Activated T-helper 2 cell treated with anti-CD3 and anti-CD28 coated beads, Interferon-gamma antibody, Interleukin-2, Interleukin-4, amounts not matched to agents 10 μg/mL and 5 μg/mL and 100 μg/mL, durations not matched to agents 14 hours and 24 hours and 36 hours (primary cell): ENCODE measurements at places on chromosomes 16 and 17. TPM values are rescaled to one million over a fixed set of nuclear protein-coding genes. Genes with fewer than 3 reads are reported as not detected.

- no peak overlapping the region for H3K27ac ChIP-seq
- no peak overlapping the region for H3K4me3 ChIP-seq
- no peaks in the 10 kb centered on the region for H3K4me1 ChIP-seq
- H3K27me3 ChIP-seq: no peaks in the 10 kb centered on the region
Measured at GRCh38 chr16:49150341-49150740, 131.3 kb downstream of the CBLN1 start.

GRCh38 chr17:79825580-79825921 lies 13.7 kb downstream of the CBX4 start:
- no peaks in the 10 kb centered on the region for H3K36me3 ChIP-seq
- H3K27ac ChIP-seq: no peak overlapping the region

DNA sequence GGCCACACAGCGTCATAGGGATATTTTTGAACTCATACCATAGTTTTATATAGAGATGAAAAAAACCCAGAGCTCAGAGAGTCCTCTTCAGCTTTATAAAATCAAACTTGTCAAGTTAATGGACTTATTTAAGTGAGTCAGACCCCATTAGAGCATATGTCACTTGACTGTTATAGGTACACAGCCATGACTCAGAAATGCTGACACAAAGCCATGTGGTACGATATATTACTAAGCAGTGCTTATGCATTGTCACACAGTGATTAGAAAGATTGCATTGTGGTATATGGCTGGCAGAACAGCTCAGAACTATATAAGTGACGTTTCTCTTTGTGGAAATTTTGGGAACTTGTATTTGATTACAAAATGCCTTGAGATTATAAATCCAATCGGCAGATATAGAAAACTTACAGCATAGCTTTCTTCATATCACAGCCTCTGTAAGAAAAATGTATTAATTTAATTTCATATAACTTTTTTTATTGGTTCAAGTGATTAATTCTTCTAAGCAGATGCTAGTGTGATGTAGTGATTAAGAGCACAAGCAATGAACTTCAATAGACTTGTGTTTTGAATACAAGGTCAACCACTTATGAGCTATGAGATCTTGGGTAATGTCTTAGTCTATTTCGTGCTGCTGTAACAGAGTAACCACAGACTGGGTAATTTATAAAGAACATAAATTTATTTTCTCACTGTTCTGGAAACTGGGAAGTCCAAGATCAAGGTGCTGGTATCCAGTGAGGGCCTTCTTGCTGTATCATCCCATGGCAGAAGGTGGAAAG lies 25.8 kb upstream of the GINS3 start:
- H3K27me3 ChIP-seq: peaks cover 7% of the 10 kb centered on the region
- H3K36me3 ChIP-seq: no peaks in the 10 kb centered on the region
- H3K4me3 ChIP-seq: no peak overlapping the region

DNA sequence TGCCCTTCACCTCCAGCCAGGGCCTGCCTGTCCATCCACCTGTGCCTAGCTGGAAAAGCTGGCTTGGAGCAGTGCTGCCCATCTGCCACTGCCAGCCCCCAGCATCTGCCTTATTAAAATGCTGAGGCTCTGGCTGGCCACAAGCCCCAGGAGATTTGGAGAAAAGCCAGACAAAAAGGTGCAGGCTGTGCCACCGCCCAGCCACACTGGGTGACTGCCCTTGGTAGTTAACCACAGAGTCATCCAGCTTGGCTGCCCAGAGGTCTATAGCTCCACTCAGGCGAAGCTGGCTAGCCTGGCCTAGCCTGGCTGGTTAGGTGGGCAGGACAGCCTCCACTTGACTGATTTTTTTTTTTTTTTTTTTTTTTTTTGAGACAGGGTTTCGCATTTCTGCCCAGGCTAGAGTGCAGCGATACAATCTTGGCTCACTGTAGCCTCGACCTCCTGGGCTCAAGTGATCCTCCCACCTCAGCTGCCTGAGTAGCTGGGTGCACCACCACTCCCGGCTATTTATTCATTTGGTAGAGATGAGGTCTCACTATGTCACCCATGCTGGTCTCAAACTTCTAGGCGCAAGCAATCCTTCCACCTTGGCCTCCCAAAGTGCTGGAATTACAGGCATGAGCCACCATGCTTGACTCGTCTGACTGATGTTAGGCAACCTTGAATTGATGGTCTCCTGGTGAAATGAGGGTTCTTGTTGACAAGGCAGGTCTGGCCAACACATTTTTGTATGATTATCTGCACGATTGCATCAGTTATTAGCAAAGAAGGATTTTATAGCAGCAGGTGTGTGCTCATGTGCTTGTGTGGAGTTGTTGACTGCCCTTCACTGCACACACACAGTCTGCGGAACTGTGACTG lies 103.8 kb downstream of the RAB11FIP4 start:
- H3K27ac ChIP-seq: peak overlapping the region; percentile 89
- H3K4me1 ChIP-seq: peaks cover 79% of the 10 kb centered on the region
- H3K36me3 ChIP-seq: peaks cover 9% of the 10 kb centered on the region
- no peak for DNase-seq
- H3K4me3 ChIP-seq: no peak overlapping the region
- no peaks in the 10 kb centered on the region for H3K27me3 ChIP-seq

- peaks cover 7% of the 10 kb centered on the region for H3K36me3 ChIP-seq
- no peaks in the 10 kb centered on the region for H3K27me3 ChIP-seq
- DNase-seq: no peak
- peaks cover 22% of the 10 kb centered on the region for H3K4me1 ChIP-seq
- no peak overlapping the region for H3K4me3 ChIP-seq
- no peak overlapping the region for H3K27ac ChIP-seq
Measured at GRCh38 chr16:67782567-67783352, 23.6 kb downstream of the RANBP10 start.

GRCh38 chr17:80855948-80856862 lies 135.4 kb upstream of the CHMP6 start:
- peaks cover 78% of the 10 kb centered on the region for H3K36me3 ChIP-seq
- H3K27me3 ChIP-seq: no peaks in the 10 kb centered on the region
- H3K27ac ChIP-seq: peak overlapping the region; percentile 97
- peaks cover 69% of the 10 kb centered on the region for H3K4me1 ChIP-seq

- no peak for DNase-seq
- no peaks in the 10 kb centered on the region for H3K36me3 ChIP-seq
- no peak overlapping the region for H3K4me3 ChIP-seq
Measured at GRCh38 chr17:48623583-48623982, 2.6 kb downstream of the HOXB9 start.

DNA sequence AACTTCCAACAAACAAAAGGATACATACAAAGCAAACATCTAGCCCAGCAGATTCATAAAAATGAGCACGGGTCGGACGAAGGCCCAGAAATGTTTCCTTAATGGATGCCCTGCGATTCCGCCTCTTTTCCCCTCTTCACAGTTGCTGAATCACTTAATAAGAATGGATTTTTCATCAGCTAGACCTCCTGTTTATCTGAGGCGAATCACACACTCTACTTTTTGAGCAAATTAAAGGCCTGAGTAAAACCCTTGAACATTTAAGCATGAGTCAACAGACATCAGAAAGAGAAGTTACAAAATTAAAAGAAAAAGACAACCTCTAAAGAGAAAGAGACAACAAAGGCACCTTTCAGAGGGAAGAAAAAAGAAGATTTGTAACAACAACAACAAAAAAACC lies 44.7 kb downstream of the HS3ST3A1 start:
- H3K27me3 ChIP-seq: no peaks in the 10 kb centered on the region
- H3K36me3 ChIP-seq: no peaks in the 10 kb centered on the region
- H3K27ac ChIP-seq: no peak overlapping the region
- no peak for DNase-seq
- H3K4me3 ChIP-seq: no peak overlapping the region

GRCh38 chr17:17204635-17205231 lies 1.4 kb downstream of the PLD6 start:
- no peak for DNase-seq
- H3K27me3 ChIP-seq: no peaks in the 10 kb centered on the region
- peaks cover 9% of the 10 kb centered on the region for H3K4me1 ChIP-seq

DNA sequence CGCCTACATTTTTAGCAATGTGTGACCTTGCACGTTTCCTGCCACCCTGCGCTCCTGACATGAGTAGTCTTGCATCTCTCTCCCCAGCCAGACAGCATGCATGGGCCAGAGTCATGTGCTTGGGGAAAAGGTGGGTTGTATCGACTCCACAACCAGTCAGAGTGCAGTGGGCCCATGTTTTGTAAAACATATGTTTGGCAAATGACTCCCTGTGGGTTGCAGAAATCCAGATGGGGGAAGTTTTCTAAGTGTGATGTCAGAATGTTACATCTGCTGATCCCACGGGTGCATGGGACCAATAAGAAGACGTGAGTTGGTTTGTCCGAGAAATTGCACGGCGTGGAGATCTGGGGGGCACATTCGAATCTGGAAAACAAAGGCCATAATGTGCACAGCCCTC lies 147.1 kb downstream of the FOXL1 start:
- H3K4me3 ChIP-seq: no peak overlapping the region
- no peak overlapping the region for H3K27ac ChIP-seq
- peaks cover 16% of the 10 kb centered on the region for H3K27me3 ChIP-seq
- no peaks in the 10 kb centered on the region for H3K36me3 ChIP-seq

DNA sequence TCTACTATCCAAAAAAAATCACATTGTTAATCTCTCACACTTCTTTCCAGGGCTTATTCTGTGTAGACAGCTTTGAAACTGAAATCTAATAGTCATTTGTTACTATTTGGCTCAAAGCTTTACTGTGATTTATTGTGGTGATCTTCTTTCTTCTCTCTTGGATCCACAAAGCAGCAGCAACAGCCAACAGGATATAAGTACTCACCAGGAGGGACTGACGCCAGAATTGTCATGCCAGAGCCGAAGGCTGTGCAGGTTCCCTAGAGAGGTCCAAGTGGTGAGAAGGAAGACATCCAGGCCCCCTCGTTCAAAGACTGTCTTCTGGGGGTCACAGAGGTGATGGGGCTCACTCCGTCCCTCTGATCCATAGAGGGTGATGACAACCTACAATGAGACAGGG lies 33.3 kb downstream of the PKD1L3 start:
- H3K27ac ChIP-seq: no peak overlapping the region
- H3K4me3 ChIP-seq: no peak overlapping the region
- no peak for DNase-seq
- no peaks in the 10 kb centered on the region for H3K36me3 ChIP-seq

DNA sequence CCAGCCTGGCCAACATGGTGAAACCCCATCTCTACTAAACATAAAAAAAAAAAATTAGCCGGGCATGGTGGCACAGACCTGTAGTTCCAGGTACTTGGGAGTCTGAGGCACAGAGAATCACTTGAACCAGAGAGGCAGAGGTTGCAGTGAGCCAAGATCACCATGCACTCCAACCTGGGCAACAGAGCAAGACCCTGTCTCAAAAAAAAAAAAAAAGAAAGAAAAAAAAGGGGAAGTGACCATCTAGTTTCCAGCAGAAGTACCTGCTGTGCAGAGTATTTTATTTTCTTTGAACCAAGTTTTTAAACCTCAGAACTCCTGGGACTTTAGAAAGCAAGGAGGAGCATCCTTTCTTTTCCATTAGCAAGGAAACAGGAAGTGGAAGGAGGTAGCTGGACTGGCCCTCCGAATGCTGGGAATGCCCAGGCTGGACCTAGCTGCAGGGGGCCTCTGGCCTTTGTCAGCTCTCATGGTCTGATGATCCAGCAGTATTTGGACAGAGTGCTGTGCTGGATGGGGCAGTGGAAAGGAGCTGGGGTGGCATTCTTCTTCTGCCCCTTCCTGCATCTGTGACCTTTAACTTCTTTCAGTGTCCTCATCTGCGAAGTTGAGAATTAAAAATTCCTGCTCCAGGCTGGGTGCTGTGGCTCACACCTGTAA lies 6.6 kb downstream of the GID4 start:
- H3K36me3 ChIP-seq: peaks cover 13% of the 10 kb centered on the region
- no peak for DNase-seq
- no peaks in the 10 kb centered on the region for H3K27me3 ChIP-seq
- no peak overlapping the region for H3K4me3 ChIP-seq

DNA sequence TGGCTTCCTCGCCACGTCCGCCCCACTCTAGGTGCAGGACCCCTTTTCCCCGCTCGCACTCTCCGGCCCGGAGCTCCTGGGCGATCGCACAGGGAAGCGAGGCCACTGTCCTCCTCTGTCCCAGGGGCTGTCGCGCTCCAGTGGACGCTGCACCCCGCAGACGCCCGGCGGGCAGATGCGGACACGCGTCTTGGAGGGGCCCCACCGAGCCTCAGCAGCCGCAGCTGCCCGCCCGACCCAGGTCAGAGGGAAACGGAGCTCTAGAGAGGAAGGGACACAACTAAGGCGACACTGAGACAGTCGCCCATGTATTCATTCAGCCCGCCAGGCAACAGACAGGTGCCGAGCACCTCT lies 726 bp upstream of the SLC13A5 start:
- H3K36me3 ChIP-seq: no peaks in the 10 kb centered on the region
- peaks cover 56% of the 10 kb centered on the region for H3K27me3 ChIP-seq
- H3K4me1 ChIP-seq: peaks cover 2% of the 10 kb centered on the region

DNA sequence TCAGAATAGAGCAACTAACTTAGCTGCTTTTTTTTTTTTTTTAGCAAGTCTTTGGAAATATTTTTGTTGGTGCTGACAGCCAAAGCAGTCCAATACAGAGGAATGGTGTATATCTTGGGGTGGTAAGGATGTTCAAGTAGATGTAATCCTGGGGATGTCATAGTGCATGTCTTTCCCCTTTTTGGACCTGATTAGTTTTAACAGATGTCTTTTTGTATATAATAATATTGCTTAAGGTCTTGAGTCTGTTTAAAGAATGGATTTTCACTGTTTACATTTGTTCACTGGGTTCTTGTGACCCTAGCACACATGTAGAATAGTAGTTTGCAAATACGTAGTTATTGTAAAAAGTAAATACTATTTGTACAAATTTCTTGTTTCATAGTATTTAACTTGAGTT lies 7.9 kb downstream of the TAF15 start:
- no peak for DNase-seq
- no peaks in the 10 kb centered on the region for H3K27me3 ChIP-seq
- peaks cover 36% of the 10 kb centered on the region for H3K4me1 ChIP-seq
- no peak overlapping the region for H3K27ac ChIP-seq
- peaks cover 61% of the 10 kb centered on the region for H3K36me3 ChIP-seq

DNA sequence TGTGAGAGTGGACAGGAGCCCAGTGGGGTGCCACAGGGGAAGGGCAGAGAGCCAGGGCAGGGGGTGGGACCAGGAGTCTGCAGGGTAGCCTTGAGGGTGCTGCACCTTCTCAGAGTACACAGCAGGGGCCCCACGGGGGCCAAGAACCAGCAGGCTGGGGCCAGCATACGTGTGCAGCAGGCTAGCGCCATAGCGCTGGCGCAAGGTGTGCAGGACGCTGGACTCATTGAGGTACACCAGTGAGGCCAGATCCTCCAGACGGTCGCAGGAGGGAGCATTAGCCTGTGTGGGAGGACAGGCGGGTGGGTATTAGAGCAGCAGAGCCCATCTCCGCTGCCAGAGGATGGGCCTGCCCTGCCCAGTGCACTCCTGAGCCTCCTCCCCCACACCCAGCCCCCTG lies 58.8 kb downstream of the MYO18A start:
- no peaks in the 10 kb centered on the region for H3K27me3 ChIP-seq
- H3K27ac ChIP-seq: no peak overlapping the region
- DNase-seq: no peak
- peaks cover 3% of the 10 kb centered on the region for H3K4me1 ChIP-seq

GRCh38 chr16:15597822-15598647 lies 44.9 kb downstream of the MARF1 start:
- peaks cover 10% of the 10 kb centered on the region for H3K4me1 ChIP-seq
- peak overlapping the region; percentile 93 for H3K27ac ChIP-seq
- peaks cover 87% of the 10 kb centered on the region for H3K36me3 ChIP-seq
- no peak for DNase-seq
- no peak overlapping the region for H3K4me3 ChIP-seq

Gene KRT26
- not detected in 2 replicates for total RNA-seq

Gene C16orf54
- 18.0 and 18.5 TPM in 2 replicates for total RNA-seq

Gene VAT1L
- total RNA-seq: not detected in 2 replicates

Gene ABCA9
- not detected in 2 replicates for total RNA-seq

Gene NOS2
- total RNA-seq: 0.07 TPM in 1 of 2 replicates, not detected in the other

Gene CD300H
- not detected in 2 replicates for total RNA-seq

Gene HSF5
- total RNA-seq: 1.5 and 1.6 TPM in 2 replicates

Gene HOXB1
- not detected in 2 replicates for total RNA-seq

Gene SPATA32
- total RNA-seq: 0.37 and 0.67 TPM in 2 replicates
